Posterior cingulate gyrus (tissue), 11 donors: ENCODE measurements at places on chromosomes 7 and 10.

GRCh38 chr10:14172336-14172950 is 158.3 kb downstream of the FRMD4A start:
- DNase-seq, result no peak

- DNase-seq, result no peak
Observed at GRCh38 chr7:58316-58715, 134.1 kb upstream of the FAM20C start.

- DNase-seq, result no peak
Observed at GRCh38 chr7:139767561-139767982, 10.2 kb downstream of the HIPK2 start.

GRCh38 chr7:155191901-155192478 is 105.7 kb upstream of the INSIG1 start:
- no peak for DNase-seq

DNA sequence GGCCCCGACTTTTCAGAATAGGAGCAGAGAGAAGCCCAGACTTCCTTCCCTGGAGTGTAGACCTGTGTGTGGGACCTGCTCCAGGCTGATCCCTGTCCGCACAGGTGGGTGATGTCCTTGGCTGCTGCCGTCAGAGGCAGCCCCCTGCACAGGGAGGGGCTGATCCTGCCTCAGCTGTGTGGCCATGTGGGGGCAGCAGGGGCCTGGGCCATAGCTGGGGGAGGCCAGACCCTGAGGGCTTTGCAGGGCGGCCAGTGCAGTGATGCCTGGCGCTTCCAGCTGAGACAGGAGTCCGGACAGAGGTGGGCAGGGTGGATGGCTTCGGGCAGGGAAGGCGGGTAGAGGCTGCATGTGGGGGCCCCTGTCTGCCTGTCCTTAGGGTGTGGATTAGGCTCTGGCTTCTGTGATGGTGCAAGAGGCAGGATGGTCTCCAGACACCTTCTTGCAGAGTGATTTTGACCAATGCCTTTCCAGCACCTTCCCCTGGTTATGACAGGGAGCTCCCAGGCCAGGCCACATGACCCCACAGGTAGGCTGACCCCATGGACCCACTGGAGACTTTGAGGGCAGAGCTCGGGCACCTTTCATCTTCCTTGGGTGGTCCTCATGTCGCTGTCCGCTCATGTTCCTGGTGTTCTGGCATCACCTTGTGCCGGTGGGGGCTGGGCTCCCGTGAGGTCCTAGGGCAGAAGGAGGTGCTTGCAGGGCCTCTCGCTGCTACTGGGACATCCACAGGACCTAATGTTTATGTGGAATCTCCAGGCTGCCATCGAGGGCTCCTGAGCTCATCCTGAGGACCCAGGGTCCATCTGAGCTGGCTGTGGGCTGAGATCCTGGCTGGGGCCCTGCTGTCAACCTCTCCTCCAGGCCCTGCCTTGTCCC is 141.5 kb downstream of the ADCY1 start:
- no peak for DNase-seq

- no peak for DNase-seq
Observed at GRCh38 chr10:127145173-127145572, 51.2 kb downstream of the INSYN2A start.

GRCh38 chr10:116278846-116279245 is 5.8 kb upstream of the GFRA1 start:
- no peak for DNase-seq

DNA sequence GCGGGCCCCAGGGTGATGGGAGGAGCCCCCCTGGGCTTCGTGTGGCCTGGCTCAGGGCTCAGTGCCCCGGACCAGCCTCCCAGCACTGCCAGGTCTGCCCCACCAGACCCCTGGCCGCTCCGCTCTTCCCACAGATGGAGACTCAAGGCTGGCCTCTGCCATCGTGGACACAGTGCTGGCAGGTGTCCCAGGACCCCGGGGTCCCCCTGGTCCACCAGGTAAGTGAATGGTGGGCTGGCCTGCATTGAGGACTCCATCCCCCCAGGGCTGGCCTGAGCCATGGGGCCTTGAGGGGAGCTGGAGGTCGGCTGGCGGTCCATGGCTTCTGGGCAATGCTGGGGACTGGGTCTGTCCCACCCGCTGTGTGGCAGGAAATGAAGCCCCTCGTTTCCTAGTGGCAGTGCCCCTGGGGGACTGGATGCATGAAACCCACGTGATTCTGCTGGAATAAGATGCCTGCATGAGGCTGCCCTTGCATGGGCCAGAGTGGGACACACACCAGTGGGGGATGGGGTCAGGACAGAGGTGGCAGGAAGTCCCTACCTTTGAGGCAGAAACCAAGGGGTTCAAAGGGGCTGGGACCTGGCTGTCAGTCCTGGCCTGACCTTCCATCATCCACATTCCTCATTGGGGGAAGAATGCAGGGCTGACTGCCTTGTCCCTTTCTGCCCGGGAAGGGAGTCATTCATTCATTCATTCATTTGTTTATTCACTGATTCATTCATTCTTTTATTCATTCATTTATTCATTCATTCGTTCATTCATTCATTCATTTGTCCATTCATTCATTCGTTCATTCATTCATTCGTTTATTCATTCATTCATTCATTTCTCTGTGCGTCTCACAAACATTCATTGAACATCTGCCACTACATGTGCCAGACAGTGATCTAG is 81.8 kb downstream of the MYL10 start:
- DNase-seq, result no peak

DNA sequence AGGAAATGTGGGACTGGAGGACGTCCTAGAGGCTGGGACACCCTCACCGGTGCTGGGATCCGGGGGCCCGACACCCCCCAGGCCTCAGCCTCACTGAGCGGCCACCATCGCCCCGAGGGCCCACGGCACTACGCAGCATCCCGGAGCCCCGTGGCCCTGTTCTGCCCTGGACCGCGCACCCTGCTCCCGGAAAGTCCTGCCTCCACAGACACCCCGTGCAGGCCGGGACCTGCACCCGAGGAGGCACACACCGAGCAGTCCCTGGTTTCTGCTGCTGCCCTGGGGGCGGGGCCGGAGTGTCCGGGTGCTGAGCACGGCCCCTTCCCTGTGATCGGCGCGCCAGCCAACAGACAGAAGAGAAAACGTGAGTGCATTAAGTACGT is 18.1 kb upstream of the KNDC1 start:
- DNase-seq, result peak; percentile 7

DNA sequence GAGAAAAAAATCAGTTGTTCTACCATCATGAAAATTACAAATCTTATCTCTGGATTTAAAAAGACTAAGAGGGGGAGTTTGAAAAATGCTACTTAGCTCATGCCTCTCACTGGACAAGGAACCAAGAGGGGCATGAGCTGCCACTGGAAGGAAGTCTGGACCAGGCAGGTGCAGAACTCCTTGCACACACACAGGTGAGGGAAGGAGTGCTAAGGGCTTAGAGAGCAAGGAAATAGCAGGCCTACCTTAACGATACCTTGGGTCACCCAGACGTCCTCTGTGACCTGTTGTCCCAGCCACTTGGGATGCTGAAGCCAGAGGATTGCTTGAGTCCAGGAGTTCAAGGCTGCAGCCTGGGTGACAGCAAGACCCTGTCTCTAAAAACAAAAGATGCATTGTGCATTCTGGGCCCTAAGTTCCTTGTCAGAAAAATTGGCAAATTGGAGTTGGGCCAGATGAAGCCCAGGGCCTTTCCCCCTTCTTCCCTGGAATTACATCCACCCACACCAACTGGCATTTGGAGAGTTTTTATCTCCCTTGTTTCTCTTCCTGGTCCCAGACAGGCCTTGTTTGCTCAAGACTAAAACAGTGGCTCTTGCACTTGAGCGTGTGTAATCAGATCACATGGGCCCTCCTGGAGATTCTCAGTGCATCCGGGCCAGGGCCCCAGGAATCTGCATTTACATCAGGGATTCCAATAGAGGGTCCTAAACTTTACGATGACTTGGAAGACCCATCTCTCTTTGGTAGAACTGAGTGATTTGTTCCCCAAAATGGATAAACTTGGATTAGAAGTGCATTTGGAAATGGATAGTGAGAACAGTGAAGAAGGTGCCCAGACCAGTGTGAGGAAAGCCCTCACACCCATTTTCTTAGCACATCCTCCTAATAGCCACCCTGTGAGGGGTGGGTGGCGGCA is 3.0 kb downstream of the DDIT4 start:
- no peak for DNase-seq
